ENCODE measurements at places on chromosomes 1 and 21.

DNA sequence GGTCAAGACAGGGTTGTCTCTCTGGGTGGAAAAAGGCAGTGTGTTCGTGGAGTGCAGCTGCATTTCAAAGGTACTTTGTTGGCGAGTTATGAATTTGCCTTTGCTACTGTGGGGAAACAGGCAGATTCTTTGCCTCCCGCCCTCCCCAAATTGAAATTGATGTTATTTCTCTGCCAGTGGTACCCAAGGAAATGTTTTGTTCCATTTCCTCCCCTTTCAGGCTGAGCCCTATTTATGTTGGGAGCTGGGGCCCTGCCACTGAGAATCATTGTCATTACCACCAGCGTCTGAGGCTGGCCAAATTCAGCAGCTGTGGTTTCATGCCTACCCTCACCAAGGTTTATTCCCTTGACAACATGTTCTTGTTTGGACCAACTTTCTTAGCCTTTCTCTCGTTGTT, 48.5 kb upstream of the OLIG2 start:
- DNase-seq = no peak

GRCh38 chr1:208820580-208821212, 576.5 kb upstream of the PLXNA2 start:
- no peak for DNase-seq

GRCh38 chr1:54962612-54963395, 17.6 kb upstream of the TMEM61 start:
- DNase-seq = no peak

- no peak for DNase-seq
These were observed 58.8 kb downstream of the RAB3GAP2 start for GRCh38 chr1:220213382-220213983.

- DNase-seq = no peak
These were observed 300.3 kb upstream of the B3GALT2 start for GRCh38 chr1:193486671-193487229.

GRCh38 chr1:44417351-44418021, 12.4 kb downstream of the RNF220 start:
- DNase-seq = no peak

GRCh38 chr1:93348104-93348728, 2.5 kb downstream of the DR1 start:
- no peak for DNase-seq

- DNase-seq = no peak
These were observed 4.9 kb downstream of the DNTTIP2 start for GRCh38 chr1:93874025-93874651.

DNA sequence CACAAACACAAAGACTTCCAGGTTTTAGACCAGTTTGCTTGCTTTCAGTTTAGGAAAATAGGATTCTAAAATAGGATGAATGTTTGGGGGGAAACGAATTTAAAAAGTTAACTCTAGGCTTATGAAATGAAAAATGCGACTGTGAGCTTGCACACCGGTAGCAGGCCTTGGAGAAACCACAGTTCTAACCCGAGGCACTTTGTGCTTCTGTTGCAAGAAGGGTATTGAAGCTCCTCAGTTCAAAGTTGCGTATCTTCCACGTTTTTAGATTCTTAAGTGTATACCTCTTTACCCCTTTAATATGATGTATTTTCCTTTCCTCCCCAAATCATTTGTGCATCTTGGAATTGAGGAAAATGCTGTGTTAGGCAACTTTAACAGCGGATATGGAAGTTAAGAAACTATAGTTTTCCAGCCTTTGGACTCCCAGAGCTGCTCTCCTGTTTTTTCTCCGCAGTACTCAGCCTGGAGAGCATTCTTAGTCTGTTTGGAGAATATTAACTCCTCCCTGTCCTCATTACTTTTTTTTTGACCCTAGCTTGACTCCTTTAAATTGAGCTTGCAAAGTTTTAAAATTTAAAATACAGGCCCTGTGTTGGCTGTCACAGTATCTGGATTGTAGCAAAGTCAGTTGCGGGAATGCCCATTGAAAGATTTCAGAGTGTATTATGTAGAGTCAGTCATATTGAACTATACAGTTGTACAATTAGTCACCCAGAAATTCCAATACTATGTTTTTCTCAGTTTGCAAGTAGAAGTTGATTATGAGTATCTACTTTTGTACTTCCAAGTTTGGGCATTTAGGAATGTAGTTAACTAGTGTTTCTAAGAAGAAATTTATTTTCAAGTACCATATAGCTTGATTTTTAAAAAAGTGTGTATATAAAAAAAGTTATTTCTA, 2.6 kb downstream of the MRPS6 start:
- no peak for DNase-seq

- DNase-seq = no peak
These were observed 13.2 kb upstream of the PRKAB2 start for GRCh38 chr1:147185432-147185831.

- no peak for DNase-seq
These were observed 12.8 kb upstream of the RNU1-2 start for GRCh38 chr1:16882986-16883385.

DNA sequence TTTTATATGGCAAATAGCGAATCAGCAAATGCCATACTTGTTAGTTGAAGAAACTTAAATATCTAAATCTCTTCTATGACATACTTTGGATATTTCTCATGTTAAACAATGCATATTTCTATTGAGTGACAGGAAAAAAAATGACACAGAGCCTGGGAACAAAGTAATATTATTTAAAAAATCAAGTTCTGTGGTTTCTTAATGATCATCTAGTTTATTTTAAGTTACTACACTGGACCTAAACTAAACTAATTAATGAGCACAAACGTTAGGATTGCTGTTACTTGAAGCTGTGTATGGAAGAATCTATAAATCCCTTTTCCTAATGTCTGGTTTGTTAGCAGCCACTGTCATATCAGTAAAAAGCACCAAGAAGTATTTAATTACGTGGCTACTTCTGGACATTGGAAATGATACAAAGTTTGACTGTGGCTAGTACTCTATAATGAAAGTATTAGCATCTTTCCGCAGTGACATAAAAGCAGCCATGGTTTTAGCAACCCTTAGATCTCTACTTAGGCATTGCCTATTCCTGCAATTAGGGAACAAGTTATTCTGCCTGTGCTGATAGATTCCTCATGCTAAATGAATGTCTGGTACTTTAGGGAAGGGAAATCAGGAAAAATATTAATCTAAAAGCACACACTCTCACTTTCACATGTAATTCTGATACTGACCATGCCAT, 981.7 kb upstream of the B3GALT2 start:
- DNase-seq = no peak

DNA sequence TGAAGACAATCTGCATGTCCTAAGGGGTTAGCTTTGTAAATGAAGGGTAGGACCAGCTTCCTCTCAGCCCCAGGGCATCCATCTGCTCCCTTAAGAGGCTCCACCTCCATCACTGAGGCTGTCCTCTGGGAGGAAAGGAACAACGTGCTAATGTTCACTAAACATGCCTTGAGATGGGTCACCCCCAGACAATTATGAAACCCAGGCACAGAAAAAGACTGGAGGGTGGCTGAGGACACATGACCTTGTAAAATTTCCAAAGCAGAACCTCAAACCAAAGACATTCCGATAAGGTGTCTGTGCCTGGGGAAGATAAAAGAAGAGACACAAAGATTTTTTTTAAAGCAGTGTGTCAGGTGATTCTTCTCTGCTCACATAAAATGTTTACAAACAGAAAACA, 37.6 kb upstream of the ZNF124 start:
- no peak for DNase-seq

GRCh38 chr1:66505671-66506392, 28.1 kb upstream of the SGIP1 start:
- DNase-seq = no peak

DNA sequence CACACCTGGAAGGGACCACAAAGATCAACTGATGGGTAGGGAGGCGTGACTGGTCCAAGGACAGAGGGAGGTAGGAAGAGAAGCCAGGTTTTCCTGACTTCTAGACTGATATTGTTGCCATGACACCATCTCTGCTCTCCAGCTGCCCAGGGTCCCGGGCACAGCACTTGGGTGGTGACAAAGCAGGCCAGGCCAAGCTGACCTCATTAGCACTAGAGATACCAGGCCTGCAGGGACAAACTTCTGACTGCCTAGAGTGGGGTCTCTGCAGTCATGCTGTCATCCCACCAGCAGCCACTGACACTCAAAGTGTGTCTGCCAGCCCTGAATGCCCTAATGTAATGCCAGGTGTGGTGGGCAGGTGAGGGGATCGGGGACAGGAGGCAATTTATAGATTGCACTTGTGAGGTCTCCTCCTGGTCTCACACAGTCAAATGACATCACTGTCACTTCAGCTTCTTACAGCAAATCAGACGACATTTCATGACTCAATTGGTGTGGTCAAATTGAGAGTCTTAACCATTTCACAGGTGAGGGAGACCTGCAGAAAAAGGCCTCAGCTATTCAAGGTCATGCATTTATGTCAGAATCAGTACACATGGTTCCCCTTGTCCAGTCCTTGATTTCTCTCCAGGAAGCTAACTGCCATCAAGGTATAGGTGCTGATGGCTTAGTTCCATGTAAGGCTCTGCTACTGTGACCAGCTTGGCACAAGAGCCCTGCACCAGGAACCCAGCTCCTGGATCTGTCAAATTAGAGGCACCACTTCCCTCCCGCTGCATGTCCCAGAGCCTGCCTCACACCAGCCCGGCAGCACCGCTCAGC, 2.7 kb downstream of the SLC9A1 start:
- DNase-seq = no peak

DNA sequence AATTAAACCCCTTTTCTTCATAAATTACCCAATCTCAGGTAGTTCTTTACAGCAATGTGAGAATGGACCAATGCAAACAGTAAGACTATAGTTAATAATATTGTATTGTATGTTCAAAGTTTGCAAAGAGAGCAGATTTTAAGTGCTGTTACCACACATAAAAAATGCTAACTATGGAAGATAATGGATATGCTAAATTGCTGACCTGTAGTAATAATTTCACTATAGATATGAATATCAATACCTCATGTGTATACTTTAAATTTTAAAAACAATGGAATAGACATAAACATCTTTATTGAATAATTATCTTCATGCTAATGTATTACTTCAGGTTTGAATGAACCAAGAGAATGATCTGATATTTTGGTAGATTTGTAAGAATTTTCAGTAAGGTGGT, 552.4 kb upstream of the CHRM3 start:
- no peak for DNase-seq

DNA sequence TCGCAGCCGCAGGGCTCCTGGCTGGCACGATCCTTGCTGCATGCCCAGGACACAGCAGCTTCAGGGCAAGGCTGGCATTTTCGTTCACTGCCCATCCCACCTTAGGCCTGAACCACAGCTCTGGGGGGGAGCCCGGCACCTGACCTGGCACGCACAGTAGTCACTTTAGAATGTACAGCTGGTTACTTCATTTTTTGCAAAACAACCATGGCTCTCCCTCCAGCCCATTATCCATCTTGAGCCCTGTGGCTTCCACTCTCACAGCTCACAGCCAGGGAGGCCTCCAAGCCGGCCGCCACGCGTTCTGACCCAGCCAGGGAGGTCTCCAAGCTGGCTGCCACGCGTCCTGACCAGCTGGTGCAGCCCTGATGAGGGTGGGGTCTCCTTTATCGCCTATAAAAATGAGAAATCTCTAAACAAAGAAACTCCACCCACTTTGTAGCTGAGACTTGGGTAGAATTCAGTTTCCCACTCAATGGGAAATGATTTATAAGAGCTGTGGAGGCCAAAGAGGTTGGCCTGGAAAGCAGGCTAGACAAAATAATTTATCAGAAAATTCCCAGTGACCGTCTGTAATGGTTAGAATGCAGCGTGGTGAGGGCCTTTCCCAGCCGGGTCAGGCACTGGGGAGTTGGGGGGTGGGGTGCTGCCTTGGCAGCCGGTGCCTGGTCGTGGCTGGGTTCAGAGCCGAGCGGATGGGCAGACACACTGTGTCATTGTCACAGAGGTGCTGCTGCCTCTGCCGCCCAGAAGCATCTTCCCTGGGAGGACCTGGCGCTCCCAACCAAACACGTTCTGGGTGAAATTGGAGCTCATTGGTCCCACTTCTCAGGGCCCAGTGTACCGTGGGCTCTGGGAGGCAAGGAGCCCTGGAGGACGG, 54.6 kb upstream of the ACTRT2 start:
- no peak for DNase-seq

- DNase-seq = no peak
These were observed 887.1 kb downstream of the LRRIQ3 start for GRCh38 chr1:73310797-73311381.

- no peak for DNase-seq
These were observed 5.8 kb downstream of the SDC3 start for GRCh38 chr1:30902593-30903290.

DNA sequence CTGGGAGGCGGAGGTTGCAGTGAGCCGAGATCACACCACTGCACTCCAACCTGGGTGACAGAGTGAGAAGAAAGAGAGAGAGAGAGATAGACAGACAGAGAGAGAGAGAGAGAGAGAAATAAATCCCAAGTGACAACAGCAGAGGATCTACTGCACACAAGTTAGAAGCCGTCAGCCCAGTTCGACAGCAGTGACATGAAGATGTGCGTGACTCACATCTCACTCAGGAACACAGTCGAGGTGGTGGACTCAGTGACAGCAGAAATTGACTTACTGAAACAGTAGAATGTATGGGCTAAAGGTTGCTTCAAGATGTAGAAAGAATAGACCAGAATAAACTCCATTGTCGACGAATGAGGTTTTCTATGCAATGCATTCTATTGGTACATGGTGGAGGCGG, 77.0 kb upstream of the KRTAP19-8 start:
- no peak for DNase-seq

GRCh38 chr1:3743421-3743820, 8.8 kb upstream of the CCDC27 start:
- DNase-seq = no peak

Data from activated gamma-delta T cell (primary cell).